ENCODE measurements at places on chromosomes 6 and 20.
A peak's percentile ranks its signal among the peaks of the same experiment; 100 is the strongest.

GRCh38 chr20:59574308-59574707, 30.0 kb upstream of the PHACTR3 start:
- DNase-seq = no peak

DNA sequence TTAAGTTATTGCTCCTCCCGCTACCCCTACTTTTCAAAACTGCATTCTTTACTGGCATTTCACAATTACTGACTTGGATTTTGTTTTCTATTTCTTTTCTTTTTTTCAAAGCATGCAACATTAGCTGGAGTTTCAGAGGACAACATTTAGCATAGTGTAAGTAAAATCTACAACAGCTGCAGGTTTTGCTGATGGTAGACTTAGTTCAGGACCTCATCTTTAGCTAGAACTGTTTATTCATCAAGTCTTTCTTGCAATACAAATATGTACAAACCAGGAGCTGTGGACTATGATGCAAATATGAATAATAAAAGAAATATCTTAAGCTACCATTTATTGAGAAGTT, 728 bp upstream of the CEP162 start:
- DNase-seq = no peak

DNA sequence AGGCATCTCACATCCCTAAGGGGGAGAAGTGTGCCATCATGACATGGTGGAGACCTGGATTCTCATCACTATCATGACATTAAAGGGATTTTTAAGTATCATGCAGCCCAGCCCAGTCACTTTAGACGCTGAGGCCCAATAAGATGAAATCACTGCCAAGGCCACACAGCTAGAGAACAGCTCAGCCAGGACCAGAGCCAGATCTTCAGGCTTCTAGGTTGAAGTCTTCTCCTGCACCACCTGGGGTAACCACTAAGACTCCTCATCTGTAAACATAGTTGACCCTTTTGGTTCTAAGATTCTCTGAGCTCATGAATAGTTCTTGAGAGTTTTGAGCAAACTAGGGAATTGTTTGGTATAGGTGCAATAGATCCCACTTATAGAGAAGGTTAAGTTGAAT, 125.1 kb downstream of the TCP11 start:
- DNase-seq = no peak

DNA sequence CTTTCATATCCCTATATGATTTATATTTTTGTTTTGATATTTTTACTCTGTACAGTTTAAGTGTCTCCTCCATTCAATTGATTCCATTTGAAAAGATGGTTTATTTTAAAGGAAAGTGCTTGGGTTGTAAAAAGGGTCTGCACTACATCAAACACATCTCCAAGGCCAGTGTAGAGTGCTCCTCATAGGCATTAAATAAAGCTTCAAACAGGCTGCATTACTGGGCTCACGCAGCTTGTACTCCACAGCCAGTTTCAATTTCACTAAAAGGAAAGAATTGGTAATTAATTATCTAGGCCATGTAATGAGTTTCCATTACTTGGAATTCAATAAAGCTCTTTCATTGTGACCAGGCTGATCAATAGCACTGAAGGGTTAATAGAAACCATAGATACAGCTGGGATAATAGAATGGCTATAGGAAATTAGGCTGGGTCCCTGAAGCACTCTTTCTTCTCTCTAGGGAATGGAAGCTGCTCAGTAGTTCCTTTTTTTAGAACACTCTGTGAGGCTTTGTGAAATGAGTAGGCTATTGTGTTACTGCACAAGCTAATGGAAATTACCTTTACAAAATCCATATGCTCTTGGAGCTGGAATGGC, 442.2 kb downstream of the RNF144B start:
- no peak for DNase-seq

GRCh38 chr20:54680872-54681619, 205.7 kb downstream of the DOK5 start:
- peak; percentile 26 for DNase-seq

- no peak for DNase-seq
Measured at GRCh38 chr6:106082735-106083398, 3.3 kb upstream of the PRDM1 start.

DNA sequence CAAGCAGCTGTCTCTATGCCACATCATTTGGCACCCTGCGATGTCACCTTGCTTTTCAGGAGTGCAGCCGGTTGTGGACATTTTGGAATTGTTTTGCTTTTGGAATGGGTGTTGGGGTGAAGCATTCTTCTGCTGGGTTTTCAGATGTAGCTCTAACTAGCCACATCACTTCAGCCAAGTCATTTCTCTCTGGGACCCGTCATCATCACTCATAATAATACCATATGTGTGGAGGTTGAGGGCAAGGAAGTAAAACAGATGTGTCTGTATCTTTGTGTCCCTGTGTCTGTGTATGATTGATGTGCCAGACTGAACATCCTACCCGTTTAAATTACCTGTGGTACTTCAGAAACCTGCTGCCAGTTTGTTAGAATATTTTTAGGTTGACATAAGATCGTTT, 49.5 kb upstream of the TULP4 start:
- no peak for DNase-seq

GRCh38 chr20:49631856-49632418, 64.0 kb upstream of the PTGIS start:
- no peak for DNase-seq

DNA sequence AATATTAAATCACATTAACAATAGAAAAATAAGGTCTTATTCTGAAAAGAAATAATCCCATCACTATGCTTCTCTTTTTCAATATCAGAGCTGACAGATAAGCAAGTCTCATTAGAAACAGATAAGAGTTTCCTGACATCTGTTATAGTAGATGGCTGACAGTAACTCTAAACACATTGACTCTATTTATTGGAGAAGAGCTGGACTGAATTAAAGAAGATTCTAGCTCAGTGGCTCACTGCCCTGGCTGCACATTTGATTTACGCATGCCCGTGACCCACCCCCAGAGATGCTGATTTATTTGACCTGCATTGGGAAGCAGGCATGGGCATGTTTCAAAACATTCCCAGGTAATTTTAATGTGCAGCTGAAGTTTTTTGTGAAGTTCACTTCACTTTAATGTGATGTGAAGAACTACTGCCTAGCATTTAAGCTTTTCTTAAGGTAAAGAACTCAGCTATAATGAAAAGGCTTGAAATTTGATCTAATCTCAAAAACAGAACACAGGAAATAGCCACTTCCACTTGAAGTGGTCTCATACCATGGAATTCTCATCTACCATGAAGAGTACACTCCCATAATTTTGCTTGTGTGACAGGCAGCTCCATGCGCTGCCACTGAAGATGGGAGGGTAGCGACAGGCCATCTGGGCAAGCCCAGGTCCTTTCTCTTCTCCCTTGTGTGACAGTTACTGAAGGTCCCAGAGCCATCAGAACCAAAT, 162.3 kb downstream of the TPBG start:
- DNase-seq = no peak

DNA sequence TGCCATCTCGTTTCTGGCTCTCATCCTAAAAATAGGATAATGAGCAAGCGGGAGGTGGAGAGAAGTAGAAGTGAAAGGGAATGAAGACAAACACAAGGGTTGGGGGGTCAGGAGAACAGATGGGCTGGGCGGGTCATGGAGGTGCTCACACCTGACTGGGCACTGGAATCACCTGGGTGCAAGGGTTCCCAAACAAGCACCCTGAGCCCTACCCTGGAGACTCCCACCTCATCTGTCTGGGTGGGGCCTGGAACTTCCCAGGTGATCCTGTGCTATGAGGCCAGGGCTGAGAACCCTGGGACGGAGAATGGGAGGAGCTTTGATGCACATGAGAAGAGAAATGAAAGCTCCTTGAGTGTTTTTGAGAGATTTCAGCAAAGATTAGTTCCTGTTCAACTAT, 223.6 kb downstream of the ANKRD60 start:
- DNase-seq = no peak
